ENCODE measurements at places on chromosomes 5 and 9.

GRCh38 chr5:179806250-179807048 lies at the start of gene MGAT4B:
TSS of gene MGAT4B (minus strand) at chr5:179806866. CDS start at chr5:179806583, 283 bp downstream.
- DNase-seq = peak; percentile 90

GRCh38 chr9:126502417-126503332 lies 111.1 kb upstream of the LMX1B start:
- DNase-seq = no peak

DNA sequence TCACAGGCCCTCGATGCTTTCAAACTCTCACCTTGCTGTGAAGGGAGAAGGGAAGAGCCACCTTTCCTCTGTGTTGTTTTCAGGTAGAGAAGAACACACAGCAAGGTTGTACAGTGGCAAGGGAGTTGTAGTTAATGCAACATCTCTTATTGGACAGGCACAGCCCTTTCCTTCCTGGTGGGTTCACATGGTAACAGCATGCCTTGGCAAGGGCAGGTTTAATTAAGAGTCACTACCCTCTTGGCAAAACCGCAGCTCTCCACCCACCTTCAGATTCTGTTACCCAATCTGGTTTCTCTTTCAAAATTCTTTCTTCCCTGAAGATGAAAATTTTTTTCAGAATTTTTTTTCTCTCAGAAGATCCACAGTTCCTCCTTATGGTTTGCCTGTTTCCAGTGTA lies 253.1 kb downstream of the TLR4 start:
- DNase-seq = no peak

DNA sequence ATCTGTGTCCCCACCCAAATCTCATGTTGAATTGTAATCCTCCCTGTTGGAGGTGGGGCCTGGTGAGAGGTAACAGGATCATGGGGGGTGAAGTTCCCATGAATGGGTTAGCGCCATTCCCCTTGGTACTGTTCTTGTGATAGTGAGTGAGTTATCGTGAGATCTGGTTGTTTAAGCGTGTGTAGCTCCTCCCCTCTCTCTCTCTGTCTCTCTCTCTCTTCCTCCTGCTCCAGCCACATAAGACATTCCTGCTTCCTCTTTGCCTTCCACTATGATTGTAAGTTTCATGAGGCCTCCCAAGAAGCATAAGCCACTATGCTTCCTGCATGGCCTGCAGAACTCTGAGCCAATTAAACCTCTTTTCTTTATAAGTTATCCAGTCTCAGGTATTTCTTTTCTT lies 28.8 kb downstream of the C5orf15 start:
- DNase-seq = no peak

DNA sequence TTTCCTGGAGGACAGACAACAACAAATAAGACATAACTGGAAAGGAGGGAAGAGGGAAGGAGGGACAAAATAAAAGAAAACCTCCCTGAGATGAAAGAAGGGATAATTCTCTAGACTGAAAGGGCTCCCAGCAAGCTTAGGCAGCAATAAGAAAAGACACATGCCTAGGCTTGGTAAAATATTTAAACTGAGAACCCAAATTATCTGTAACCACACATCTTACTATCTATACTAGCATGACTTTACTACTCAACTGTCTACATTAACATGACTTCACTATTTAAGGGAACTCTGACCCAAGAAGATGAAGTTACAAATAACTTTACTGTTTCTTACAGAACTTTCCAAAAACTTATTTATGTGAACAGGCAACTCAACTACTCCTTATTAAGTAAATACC lies 95.9 kb downstream of the EPB41L4A start:
- no peak for DNase-seq

DNA sequence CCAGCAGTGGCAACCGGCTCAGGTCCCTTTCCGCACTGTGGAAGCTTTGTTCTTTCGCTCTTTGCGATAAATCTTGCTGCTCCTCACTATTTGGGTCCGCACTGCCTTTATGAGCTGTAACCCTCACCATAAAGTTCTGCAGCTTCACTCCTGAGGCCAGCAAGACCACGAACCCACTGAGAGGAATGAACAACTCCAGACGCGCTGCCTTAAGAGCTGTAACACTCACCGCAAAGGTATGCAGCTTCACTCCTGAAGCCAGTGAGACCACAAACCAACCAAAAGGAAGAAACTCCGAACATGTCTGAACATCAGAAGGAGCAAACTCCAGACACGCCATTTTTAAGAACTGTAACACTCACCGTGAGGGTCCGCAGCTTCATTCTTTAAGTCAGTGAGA lies 103.5 kb downstream of the GLIS3 start:
- DNase-seq = no peak

GRCh38 chr9:88685966-88686365 lies 151.0 kb downstream of the NXNL2 start:
- DNase-seq = no peak

DNA sequence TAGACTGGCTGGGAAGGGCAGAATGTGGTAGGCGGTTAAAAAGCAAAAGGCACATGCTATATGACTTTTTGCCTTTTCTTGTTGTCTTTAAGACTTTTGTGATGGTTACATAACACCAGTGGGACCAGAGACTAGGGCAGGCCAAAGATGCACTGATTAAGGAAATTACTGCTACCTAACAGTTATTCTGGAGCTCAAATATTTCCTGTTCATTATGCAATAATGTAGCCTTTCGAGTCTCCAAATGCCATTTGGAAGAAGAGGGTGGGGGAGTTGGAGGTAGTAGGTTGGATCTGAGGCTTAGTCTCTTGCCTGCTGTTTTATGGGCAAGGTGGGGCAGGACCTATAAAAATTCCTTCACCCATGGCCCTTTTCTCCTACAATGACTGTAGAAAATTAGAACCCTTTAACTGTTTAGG lies 51.7 kb downstream of the SH3GL2 start:
- DNase-seq = no peak

DNA sequence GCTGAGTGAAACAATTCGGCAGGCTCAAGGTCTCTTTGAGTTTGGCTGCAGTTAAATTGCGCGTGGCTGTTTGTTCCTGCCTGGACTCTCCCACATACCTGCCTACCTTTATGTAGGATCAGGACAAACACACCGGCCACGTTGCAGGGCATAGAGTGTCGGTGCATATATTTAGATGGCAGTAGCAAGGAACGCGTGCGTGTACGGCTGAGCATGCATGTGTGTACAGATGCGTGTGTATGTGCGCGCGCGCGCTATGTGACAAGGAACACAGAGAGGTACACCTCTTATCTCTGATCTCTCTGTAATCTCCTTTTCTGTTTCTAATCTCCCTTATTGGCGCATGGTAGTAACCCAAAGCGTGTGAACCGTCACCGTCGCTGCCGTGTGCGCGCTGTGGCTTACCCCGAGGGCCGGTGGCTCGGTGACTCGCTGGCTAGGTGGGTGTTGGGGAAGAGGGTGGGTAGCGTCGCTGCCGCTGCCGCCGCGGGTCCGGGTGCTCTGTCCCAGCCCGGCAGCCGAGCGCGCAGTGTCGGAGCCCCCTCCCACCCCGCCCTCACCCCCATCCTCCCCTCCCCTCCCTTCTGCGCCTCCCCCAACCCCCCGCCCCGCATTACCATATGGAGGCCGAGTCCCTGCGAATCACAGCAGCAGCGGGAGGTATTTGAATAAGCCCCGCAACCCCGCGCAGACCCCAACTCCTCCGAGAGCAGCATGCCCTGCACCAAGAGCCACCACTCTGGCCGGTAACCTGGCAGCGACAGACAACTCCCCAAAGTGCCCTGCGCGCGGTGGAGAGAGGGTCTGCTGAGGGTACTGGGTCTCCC lies 204.8 kb downstream of the MEF2C start:
- DNase-seq = no peak

GRCh38 chr9:135224286-135224877 lies 136.9 kb downstream of the OLFM1 start:
- DNase-seq = no peak

GRCh38 chr5:77483682-77484081 lies 8.4 kb downstream of the WDR41 start:
- no peak for DNase-seq

DNA sequence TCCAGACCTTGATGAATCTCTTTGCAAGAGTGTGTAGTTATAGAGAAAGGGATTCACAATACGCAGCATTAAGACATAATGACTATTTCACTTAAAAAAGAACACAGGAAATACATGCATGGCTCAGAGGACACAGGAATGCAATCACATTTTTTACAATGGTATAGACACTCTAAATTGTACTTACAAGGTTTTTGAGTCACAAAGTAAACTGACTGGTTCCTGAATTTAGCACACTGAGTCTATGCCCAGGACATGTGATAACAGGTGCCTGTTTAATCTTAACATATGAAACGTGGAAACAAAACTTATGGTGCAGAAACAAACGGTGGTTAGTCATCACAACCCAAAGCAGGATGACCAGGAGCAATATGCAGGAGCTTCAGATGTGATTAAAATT lies 6.7 kb downstream of the EPB41L4A start:
- DNase-seq = no peak

GRCh38 chr5:27708534-27708933 lies 670.1 kb upstream of the CDH9 start:
- no peak for DNase-seq

DNA sequence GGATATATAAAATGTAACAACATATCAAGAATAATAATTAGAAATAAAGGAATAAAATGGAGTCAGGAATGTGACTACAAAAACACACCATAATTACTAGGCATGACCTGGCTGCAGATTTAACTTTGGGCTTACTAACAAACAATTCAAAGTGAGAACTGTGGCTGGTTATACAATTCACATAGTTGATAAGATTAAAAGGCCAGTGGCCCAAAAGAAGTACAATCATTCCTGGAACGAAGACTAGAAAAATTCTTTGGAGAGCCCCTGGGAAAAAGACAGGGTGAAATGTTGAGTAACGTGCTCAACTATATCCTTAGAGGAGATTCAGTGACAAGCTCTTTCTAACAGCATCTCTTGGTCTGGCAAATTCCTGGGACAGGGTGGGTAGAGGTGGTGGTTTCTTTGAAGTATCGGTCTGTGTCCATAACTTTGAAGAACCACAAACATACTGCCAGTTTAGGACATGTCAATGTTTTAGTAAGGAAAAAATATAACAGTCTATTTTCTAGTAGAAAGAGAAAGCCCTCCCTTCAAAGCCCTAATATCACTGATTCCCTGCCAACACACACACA lies 75.0 kb upstream of the IL6ST start:
- no peak for DNase-seq

DNA sequence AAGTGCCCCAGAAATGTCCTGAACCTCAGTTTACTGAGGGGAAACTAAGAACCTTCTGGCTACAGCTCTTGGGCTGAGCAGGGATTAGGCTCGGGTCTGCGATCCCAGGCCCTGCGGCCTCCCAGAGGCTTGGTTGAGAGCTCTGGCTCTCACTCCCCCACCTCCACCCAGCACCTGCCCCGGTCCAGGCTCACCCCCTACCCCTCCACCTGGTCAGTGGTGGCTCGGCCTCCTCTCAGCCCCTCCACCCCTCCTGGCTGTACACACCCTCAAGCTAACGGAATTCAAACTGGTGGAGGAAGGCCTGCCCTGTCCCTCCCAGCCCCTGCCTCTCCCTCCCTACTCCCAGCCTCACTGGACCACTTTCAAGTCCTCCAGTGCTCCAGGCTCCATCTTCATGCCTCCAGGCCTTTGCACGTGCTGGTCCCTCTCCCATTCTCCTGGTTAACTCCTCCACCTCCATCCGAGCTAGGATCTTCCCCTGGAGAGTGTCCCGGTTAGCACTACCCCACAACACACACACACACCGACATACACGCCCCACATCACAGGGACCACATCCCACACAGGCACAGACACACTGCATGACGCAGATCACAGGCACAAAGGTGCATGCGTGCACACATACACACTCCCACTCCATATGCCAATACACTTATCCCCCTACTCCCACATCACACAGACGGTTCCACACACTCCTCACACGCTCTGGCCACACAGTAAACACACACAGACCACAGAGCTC lies 130.9 kb downstream of the C9orf50 start:
- no peak for DNase-seq

DNA sequence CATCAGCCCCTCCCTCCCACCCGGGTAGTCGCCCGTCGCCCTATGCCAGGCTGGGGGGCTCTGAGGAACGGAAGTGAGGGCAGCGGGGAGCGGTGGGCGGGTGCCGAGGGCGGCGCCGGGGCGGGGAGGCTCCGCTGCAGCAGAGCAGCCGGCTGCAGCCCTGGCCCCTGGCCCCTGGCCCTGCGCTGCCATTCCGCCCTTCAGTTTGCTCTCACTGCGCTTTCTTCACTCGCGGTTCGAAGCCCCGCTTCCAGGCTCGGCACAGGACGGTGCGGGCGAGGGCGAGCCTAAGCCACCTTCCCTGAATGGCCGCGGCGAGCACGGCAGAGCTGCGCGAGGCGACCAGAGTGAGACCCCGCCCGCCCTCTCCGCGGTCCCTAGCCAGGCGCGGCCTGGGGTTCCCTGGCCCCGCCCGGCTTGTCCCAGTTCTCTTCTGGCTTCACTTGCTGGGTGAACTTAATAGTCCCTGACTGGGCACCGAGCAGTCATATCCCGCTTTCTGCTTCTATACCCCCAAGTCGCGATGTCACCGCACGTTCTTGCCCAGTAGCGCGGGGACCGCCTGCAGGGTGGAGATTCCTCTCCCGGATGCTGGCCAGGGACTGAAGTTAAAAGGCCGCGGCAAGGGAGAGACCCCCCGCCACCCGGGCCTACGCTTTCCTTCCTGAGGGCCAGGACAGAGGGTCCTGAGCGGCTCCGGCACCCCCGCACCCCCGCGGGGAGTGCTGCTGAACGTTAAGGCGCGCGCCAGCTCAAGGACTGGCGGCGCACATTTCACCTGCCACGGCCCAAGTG lies 623 bp upstream of the TRIM36 start:
- peak; percentile 5 for DNase-seq

GRCh38 chr5:79527431-79527830 lies 13.5 kb upstream of the HOMER1 start:
- DNase-seq = no peak

DNA sequence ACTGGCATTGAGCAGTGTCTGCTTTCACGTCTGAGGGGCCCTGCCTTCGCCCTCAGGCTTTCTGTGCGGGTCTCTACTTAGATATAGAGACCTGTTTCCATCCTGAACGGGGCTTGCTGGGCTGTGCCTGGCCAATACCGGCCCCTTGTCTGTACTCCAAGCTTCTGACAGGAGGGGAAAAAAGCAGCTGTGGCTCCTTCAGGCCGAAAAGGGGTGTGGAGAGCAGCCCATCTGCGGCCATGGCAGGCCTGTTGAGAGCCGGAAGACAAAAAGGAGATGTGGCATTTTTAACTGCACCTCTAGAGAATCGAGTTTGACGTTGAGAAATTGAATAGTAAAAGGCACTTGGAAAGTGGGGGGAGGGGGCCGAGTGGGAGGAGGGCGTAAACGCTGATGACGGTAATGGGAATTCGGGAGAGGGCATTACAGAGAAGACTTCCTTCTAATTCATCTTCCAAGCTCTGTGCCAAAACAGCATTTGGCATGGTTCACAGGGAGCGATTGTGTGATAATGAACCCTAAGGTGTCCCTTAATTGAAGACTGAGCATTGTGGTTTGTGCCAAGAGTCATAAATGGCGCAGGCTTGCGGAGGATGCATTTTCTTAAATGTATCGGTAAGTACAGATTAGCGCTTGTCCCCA lies 25.1 kb upstream of the PRDM12 start:
- no peak for DNase-seq

DNA sequence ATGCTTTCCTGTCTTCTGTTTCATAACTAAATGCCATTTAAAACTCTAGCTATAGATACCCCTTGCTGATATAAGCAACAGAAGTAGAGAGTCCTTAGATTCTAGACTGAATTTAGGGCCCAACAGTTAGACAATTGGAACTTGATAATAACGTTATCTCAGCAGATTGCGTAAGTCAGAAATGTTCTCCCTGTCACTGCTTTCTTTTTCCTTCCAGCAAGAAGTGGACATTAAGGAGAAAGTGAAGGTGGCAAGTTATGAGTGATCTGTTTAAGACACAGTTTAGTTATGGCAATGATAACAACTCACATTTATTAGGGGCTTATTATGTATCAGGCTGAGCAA lies 6.9 kb upstream of the GLIS3 start:
- no peak for DNase-seq

GRCh38 chr5:83097689-83098231 lies 20.4 kb downstream of the XRCC4 start:
- DNase-seq = no peak
